ENCODE measurements at places on chromosomes 2 and 18. TPM values are rescaled to one million over a fixed set of nuclear protein-coding genes. Genes with fewer than 3 reads are reported as not detected.

ADAM23 gene
- 0.54 TPM for polyA plus RNA-seq

FBXO36 gene
- polyA plus RNA-seq: 1.6 TPM

MPHOSPH10 gene
- polyA plus RNA-seq: 14.5 TPM

GRCh38 chr2:120433816-120434290 is 87.9 kb downstream of the INHBB start:
- no peak for DNase-seq

DNA sequence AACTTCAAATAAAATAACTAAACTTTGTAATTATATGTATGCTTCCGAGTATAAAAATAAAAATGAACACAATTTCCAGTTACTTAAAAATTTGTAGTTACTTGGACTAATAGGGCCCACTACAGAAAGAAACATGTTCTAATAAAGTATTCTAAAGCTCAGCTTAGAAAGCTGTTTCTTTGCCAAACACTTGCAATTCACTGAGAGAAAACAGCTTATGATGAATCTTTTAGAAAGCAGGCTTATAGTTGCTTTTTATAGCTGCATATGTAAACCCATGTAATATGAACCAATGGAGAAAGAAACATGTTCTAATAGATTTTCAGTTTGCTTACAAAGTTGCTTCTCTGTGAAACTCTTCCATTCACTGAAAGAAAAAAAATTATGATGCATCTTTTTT is 766.0 kb downstream of the LRP1B start:
- DNase-seq: no peak

Measured in pancreas (tissue), 10 donors.